ENCODE measurements at places on chromosomes 1 and 21.

- DNase-seq = no peak
Observed at GRCh38 chr1:25723250-25723880, 76.6 kb upstream of the SELENON start.

DNA sequence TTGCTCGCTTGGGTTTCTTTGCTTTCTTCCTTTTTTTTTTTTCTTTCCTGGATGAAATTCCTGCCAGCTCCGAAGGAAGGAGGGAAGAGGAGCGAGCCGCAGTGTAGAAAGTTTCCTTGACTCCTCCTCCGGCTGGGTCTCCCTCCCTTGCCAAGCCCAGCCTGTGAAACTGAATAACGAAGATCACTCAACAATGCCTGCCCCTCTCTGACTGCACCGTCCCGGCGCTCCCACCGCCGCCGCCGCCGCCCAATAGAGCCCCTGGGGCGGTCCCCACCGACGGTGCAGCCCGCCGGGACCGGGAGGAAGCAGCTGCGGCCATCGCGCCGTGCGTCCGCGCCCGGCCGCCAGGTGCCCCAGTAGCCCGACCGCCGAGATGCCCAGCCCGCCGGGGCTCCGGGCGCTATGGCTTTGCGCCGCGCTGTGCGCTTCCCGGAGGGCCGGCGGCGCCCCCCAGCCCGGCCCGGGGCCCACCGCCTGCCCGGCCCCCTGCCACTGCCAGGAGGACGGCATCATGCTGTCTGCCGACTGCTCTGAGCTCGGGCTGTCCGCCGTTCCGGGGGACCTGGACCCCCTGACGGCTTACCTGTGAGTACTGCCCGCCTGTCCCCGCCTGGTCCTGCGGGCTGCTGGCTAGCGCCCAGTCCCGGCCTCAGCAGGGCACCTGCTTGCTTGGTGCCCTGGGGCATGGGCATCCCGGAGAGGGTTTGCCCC, at the start of gene LGR6:
TSS of gene LGR6 (plus strand) at position 186 of the 714 bp plus-strand sequence. CDS start at position 377, 191 bp downstream.
- no peak for DNase-seq

GRCh38 chr1:54818461-54819194, 17.5 kb upstream of the TTC22 start:
- DNase-seq = no peak

GRCh38 chr1:39497585-39497984, 6.1 kb downstream of the BMP8A start:
- DNase-seq = no peak

DNA sequence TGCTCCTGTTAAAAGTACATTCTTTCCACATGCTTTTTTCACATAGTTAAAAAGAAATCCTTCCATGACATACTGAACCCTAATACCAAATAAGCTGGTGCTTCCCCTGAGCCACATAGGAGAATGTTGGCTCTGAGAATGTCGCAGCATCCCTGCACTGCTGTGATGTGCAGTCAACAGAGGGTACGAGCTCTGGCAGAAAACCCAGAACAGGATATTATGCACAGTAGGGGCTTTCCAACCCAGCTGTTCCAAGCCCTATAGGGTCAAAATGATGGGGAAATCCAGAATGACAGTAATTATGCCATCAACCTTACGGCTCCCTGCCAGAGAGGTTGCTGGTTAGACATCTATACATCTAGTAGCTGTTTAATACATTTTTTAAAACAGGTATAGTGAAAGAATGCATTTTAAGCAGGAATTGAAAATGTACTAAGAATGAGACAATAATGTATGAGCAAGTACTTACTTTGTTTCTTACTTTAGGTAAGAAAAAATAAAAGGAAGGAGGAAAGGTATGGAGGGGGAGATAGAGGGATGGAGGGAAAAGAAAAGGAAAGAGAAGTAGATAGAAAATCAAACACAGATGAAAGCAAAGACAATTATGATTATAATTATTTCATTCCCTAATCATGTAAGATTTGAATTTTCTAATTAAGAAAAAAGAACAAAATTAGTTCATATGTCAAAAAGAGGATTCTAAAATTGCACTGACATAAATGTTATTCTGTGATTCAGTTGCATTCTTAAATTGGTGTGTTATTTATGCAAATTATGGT, 126.0 kb downstream of the NR5A2 start:
- no peak for DNase-seq

- DNase-seq = peak; percentile 61
Observed at GRCh38 chr1:173669491-173669941, at the start of gene ANKRD45. ANKRD45 (minus strand) TSS chr1:173669851; CDS start chr1:173659418, 10,433 bp downstream.

DNA sequence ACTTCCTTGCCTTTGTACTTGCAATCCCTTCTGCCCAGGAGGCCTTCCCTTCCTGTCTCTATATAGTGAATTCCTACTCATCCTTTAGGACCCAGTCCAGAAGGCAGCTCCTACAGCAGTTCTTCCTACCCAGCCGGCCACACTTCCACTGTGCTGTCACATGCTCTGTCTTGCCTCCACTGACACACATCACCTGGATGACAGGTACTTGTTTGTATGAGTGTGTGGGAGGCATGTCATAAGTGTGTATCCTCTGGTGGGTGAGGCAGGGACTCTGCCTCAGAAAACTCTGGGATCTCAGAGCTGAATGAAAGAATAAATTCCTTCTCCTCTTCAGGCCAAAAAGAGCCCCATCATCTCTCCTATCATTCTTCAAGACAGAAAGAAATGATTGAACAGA, 5.1 kb upstream of the OSCP1 start:
- DNase-seq = no peak

DNA sequence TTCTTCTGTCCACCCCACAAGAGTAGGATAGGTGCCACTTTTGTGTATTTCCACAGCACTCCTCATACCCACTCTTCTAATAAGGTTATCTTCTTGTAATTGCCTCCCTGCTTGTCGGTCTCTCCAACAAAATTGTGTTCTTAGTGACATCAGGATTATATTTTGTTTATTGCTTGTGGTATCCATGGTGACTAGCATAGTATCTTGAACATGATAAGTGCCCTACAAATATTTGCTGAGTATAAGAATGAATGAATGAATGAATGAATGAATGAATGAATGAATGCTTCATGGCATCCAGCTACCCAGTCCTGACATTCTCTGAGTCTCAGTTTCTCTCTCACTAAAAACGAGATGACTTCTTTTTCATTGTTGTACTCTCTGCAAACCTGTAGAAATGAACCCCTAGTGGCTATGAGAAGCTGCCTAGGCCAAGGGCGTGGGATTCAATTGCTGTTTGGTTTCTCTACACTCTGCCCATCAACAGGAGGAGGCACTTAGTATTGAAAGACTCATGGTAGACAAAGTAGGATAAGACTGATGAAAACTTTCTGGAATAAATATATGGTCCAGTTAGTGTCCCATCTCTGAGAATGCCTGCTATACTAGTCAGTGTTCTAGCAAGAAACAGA, 121.0 kb downstream of the TMEM53 start:
- DNase-seq = no peak

- DNase-seq = no peak
Observed at GRCh38 chr1:56098946-56099345, 480.4 kb downstream of the PLPP3 start.

DNA sequence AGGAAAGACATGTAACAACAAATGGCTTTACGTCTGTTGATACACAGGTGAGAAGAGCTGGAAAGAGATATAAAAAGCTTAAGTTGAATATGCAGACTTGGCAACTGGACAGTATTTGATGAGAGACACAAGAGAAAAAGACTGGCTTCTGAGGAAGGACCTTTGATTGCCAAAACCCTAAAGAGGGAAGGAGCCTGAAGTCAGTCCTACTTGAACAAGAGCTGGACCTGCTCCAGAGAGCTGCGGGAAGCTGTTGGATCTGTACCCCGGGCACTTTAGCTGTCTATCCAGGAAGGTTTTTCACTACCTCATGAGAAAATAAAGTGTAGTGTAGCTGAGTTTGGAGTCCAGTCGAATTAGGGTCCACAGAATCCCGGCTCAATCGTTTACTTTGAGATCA, 25.3 kb upstream of the LRRC8B start:
- DNase-seq = no peak

DNA sequence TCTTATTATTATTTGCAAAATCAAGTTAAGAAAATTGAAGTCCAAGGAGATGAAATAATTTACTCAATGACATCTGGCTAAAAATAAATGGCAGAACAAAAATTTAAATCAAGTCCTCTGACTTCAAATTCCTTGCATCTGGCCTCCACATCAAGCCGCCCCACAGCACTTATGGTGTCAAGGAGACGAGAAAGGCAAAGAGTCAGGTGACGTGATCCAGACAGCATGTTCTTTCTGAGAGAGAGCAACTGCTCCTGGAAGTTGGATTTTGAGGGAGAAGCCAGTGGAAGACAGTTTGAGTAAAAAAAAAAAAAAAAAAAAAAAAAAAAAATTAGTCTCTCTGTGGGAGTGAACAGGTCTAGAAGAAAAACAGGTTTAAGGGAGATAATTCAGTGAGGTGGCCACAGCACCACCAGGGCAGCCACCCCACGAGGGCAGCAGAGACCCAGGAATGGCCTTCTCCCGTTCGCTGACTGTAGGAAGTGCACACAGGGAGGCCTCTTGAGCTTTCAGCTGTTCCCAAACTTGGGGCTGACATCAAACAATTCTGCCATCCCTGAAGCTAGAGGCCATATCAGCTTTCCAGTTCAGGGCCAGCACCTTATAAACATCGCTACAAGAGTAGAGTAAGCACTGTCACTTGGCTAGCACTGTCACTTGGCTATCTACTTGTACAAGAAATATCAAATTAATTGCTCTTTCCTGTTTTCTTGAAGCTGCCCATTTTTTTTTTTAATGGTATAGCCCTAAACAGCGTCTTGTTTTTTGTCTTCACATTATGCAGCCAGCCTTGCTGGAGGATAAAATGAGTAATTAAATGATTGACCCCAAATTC, 7.8 kb downstream of the C1orf162 start:
- peak; percentile 74 for DNase-seq

GRCh38 chr1:172399756-172400721, 20.4 kb upstream of the C1orf105 start:
- no peak for DNase-seq

GRCh38 chr1:185566995-185567394, 167.2 kb upstream of the HMCN1 start:
- no peak for DNase-seq

- no peak for DNase-seq
Observed at GRCh38 chr1:111804776-111805175, 49.1 kb downstream of the DDX20 start.

- no peak for DNase-seq
Observed at GRCh38 chr1:29648798-29649188, 412.5 kb downstream of the PTPRU start.

- no peak for DNase-seq
Observed at GRCh38 chr1:8170059-8170835, 144.1 kb upstream of the ERRFI1 start.

- no peak for DNase-seq
Observed at GRCh38 chr1:59845091-59845490, 30.3 kb downstream of the HOOK1 start.

- no peak for DNase-seq
Observed at GRCh38 chr1:162725301-162725837, 65.1 kb upstream of the HSD17B7 start.

DNA sequence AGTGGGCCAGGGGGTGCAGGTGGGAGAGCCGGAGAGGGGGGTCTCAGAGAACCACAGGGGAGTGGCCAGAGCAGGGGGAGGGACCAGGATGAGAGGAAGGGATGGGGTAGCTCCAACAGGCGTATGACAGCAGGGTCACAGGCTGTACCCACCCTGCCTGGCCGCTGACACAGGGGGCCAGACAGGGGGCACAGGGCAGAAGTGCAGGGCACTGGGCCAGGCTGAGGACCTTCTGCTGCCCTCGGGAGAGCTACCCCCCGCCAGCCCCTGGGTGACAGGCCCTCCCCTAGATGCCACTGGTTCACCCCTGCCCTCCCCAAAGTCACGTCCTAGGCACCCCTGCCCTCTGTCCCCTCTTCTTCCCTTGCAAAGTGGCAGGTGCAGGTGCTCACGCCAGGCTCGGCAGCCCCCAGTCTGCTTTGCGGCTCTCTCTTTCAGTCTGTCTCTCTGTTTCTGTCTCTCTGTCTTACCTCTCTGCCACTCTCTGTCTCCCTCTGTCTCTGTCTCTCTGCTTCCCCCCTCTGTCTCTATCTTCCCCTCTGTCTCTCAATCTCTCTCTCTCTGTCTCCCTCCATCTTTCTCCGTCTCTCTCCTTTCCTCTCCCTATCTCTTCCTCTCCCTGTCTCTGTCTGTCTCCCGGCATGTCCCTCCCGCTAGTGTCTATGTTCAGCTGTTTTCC, 48.5 kb downstream of the WNT9A start:
- DNase-seq = no peak

GRCh38 chr1:39895731-39896480, 5.8 kb downstream of the MYCL start:
- DNase-seq = no peak

DNA sequence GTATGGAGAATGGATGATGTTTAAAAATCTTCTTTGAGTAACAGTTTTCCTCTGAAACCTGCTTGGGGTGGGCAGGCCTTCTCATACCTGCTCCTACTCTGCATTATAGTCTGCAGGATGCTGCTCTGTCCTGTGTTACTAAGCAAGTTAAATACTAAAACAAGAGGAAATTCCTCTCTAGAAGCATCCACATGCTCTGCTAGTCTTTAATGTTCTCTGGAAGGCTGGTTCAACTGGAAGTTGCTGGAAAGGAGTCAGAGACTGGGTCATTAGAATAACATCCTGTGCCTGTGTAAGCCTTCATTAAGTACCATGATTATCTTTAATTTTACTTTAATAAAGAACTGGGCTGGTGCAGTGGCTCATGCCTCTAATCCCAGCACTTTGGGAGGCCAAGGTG, 5.8 kb downstream of the SELP start:
- DNase-seq = no peak

GRCh38 chr1:2984399-2985061, 36.7 kb upstream of the ACTRT2 start:
- no peak for DNase-seq

DNA sequence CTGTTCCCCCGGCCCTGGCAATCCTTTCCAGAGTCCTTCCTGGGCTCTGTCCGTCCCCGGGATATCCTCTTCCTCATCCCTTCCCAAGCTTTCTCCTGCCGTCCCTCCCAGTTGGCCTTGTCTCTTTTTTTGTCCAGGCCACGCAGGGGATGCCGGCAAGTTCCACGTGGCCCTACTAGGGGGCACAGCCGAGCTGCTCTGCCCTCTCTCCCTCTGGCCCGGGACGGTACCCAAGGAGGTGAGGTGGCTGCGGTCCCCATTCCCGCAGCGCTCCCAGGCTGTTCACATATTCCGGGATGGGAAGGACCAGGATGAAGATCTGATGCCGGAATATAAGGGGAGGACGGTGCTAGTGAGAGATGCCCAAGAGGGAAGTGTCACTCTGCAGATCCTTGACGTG, 13.4 kb upstream of the SVBP start:
- DNase-seq = no peak

Measured in dorsolateral prefrontal cortex (tissue), 122 donors.